ENCODE measurements at places on chromosomes 5 and 9. TPM values are rescaled to one million over a fixed set of nuclear protein-coding genes. Genes with fewer than 3 reads are reported as not detected.

Gene SLCO6A1
- polyA plus RNA-seq = not detected

Gene TEK
- 46.6 TPM for polyA plus RNA-seq

Gene CDH6
- polyA plus RNA-seq = 65.6 TPM

Gene MUSK
- polyA plus RNA-seq = not detected

Gene TMEFF1
- polyA plus RNA-seq = 6.8 TPM

Gene BAAT
- polyA plus RNA-seq = 0.13 TPM

Gene ANKRD34B
- polyA plus RNA-seq = 0.11 TPM

Gene ZDHHC11B
- 4.3 TPM for polyA plus RNA-seq

Gene PCDHGA4
- polyA plus RNA-seq = 2.6 TPM

Gene TAL2
- 1.8 TPM for polyA plus RNA-seq

Gene PCDH12
- 15.6 TPM for polyA plus RNA-seq

Gene CCDC183
- polyA plus RNA-seq = 4.8 TPM

Gene C9
- 0.34 TPM for polyA plus RNA-seq

Gene PLGRKT
- polyA plus RNA-seq = 49.8 TPM

Gene STOM
- 82.3 TPM for polyA plus RNA-seq

Gene KIF24
- polyA plus RNA-seq = 6.2 TPM

Gene OSMR
- polyA plus RNA-seq = 11.1 TPM

Data from right renal pelvis (tissue), 4 donors.